Eye (tissue), 1 donor: ENCODE measurements at places on chromosomes 2 and 18.
A peak's percentile ranks its signal among the peaks of the same experiment; 100 is the strongest.

DNA sequence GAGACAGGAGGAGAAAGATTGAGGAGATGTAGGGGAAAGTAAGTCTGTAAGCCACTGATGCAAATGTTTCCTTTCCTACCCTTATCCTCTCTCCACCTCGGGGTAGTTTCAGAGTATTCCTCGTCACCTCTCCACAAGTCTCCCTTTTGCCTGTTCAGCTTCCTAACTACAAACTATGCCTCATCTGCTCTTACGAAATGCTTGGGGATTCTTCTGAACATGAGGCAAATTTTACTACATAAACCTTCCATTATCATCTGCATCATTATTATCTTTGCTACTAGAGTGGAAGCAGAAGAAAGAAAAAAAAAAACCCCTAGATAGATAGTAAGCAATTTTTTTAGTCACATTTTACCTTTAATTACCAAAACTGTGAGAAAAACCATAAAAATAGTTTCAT lies 43.1 kb upstream of the CWC22 start:
- no peak for DNase-seq

- peak; percentile 94 for DNase-seq
Observed at GRCh38 chr2:44937688-44938240, 3.7 kb upstream of the SIX3 start.

DNA sequence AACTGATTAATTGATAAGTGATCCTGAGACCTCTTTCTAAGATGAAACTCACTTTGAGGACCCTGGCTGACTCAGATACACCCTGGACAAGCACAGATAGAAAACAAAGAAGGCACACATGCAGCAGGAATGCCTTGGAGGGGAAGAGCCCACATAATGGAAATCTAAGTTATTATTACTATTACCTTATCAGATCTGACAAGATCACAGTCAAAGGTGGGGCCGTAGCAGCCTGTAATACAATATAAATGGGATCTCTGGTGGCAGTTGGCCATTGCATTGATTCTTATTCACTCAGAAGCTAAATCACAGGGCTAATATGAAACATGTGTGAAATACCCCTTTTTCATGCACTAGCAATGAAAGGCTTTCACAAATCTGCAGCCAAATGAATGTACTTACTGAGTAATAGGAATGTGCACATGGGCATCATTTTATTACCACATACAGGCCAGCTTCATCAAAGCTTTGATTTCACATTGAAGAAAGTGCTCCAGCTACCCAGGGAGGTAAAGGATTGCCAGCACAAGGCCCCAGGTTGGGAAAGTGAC lies 84.0 kb downstream of the ZBTB7C start:
- DNase-seq: no peak

DNA sequence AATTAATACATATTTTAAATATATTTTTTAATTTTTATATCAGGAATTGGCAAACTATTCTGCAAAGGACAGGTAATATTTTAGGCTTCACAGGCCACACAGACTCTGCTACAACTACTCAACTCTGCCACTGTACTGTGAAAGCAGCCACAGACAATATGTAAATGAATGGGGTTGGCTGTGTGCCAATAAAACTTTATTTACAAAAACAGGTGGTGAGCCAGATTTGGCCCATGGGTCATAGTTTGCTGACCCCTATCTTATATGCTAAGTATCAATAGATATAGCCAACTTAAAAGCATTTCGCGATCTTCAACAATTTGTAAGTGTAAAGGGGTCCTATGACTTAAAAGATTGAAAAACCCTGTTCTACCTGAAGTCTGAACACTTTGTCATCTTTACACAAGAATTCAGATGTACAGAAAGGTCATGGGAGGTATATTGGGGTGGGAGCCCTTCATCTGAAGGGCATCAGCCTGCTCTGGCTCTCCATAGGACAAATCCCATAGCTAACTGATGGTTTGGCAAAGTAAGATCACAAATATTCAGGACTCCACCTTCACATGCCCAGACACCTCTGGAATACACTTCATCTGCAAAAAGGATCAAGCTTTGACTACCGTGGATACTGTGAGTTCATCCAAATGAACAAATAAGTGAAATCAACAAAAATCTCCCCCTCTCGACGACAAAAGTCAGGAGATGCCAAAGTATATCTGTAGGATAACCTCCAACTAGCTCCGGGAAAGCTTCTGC lies 65.9 kb downstream of the C1D start:
- DNase-seq: no peak

- no peak for DNase-seq
Observed at GRCh38 chr2:197075754-197076337, 149.3 kb upstream of the PGAP1 start.

DNA sequence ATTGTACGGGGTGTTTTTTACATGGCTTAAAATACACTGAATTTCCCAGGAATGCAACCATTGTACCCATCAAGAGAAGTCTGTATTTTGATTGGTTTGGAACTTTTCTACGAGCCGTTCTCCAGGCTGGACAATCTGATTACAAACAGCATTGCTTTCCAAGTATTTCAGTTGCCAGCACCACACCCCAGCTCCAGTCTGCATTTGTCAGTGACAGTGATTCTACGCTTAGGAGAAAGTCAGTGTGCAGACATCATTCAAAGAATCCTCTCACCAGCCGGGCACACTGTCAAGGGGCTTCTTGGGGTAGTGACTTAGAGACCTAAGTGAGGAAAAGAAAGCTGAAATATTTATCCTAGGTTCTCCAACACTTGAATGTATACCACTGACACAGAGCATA lies 194.1 kb downstream of the ANAPC1 start:
- DNase-seq: no peak

DNA sequence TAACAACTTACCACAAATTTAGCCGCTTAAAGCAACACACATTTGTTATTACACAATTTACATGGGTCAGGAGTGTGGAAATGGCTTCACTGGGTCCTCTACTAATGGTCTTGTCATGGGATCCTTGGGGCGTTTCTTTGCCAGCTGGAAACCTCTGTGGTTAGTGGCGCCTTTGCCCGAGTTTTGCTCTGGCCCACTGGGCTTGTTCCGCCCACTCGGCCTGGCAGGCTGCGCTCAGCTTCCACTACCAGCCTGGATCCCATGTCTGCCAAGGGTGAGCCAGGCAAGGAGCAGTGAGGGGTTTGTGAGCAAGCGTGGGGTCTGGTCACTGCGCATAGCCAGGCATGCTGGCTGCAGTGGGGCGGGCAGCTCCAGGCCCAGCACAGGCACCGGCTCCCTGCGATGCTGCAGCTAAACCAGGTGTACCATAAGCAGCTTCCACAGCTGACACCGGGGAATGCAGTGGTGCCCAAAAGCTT lies 16.2 kb upstream of the MBD2 start:
- DNase-seq: no peak

GRCh38 chr18:45554389-45554737 lies 60.9 kb upstream of the SLC14A2 start:
- DNase-seq: peak; percentile 72
